Brain (organoid and tissue), 16 donors: ENCODE measurements at places on chromosomes 16 and 17.

DNA sequence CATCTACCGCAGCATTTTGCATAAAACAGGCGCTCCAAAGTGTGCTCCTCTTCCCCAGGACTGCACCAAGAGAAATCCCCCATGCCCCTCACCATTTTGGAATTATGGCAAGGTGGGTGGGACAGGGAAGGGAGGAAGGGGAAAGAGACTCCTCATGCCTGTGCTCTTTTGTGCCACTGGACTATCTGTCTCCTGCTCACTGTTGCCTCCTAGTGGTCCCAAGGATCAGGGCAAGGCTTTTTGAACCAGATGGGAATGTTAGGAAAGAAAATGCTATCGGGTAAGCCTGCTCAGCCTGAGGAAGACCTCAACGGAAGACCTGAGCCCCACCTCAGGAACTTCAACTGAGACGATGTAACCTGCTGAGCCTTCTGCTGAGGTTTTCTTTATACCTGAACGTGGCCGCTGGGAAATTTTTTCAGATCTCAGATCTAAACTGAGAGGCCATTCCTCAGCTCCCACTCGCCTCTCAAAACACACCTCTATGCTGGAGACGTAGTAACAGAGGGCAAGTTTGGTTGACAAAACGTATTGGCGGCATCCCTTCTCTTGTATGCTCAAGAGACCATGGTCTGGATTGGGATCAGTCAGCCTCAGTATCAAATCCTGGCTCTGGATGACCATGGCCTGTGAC, 58.3 kb downstream of the SPACA3 start:
- no peak for DNase-seq

- DNase-seq, result no peak
These were observed 31.9 kb downstream of the USP22 start for GRCh38 chr17:21010705-21011596.

GRCh38 chr17:5210614-5211252, 19.1 kb upstream of the ZNF594 start:
- DNase-seq, result no peak

- DNase-seq, result no peak
These were observed 121.8 kb upstream of the NOG start for GRCh38 chr17:56471696-56472095.

- no peak for DNase-seq
These were observed 8.1 kb upstream of the NUDT16L1 start for GRCh38 chr16:4685292-4685691.

DNA sequence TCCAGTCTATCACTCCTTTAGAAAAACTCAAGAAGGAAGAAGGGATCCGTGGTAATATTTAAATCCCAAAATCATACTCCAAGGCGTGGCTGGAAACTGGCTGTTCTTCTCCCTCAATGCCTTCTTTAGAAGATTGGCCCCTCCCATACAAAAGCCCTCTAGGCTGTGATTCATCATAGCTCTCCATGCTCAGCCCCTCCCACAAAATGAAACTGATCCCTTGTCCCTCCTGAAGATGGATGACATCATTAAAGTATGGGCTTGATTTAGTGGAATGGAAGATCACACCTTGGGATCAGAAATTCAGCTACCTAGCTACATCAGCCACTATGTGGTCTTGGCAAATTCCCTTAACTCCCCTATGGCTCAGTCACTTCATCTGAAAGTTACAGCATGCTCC, 4.1 kb downstream of the GRIN2A start:
- DNase-seq, result no peak

DNA sequence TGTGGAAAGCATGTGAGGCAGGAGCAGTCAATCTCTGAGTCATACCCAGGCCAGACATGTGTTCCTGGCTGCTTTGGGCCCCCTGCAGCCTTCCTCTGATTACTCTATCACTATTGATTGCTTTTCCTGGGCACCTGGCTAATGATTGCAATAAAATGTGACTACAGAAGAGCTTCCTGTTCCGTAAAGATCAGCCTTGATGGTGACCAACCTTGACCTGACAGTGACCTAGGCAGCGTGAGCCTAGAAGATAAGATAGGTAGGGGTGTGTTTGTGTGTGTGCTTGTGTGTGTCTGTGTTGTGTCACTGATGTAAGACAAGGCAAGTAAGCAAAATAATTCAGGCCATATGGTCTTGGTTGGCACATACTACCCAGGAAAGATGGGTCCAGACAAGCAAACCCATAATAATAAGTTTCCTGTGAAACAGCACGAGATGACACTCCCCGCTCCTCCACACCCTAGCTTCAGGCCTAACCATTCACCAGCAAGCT, 367.7 kb upstream of the CDH11 start:
- peak; percentile 74 for DNase-seq

GRCh38 chr16:19909750-19910322, 25.2 kb upstream of the GPRC5B start:
- DNase-seq, result no peak

DNA sequence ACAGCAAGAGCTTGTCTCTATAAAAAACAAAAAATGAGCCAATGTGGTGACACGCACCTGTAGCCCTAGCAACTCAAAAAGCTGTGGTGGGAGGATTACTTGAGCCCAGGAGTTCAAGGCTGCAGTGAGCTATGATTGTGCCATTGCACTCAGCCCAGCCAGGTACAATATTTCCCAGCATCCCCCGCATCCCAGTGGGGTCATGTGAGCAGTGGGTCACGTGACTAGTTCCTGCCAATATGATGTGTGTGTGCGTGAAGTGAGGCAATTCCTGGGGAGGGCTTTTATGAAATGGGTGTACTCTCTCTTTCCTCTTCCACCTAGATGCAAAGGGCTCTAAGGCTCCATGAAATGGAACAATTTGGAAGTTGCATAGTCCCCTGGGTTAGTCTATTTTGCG, 81.3 kb downstream of the GSG1L start:
- DNase-seq, result no peak

GRCh38 chr17:4334776-4335584, 31.5 kb downstream of the UBE2G1 start:
- DNase-seq, result no peak

- DNase-seq, result no peak
These were observed 600 bp upstream of the BLTP2 start for GRCh38 chr17:28645576-28645939.

GRCh38 chr16:67873435-67874370, 851 bp downstream of the EDC4 start:
- DNase-seq, result no peak

DNA sequence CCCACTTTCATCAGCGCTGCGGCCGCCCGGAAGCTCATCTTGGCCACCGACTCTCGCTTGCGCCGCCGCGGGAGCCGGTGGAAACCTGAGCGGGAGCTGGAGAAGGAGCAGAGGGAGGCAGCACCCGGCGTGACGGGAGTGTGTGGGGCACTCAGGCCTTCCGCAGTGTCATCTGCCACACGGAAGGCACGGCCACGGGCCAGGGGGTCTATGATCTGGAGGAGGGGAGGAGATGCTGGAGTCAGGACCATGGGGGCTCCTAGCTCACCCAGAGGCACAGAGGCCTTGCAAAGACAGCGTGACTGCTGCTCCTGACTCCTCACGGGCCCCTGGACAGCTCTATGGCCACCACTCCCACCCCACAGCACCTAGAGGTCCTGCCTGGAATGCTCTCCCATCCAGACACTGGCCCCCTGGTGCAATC, 9.4 kb downstream of the SNRNP25 start:
- no peak for DNase-seq

GRCh38 chr17:2054512-2055291, at the start of gene HIC1:
TSS of gene HIC1 (plus strand) at chr17:2055103. CDS start at chr17:2056691, 1,588 bp downstream.
- peak; percentile 85 for DNase-seq

DNA sequence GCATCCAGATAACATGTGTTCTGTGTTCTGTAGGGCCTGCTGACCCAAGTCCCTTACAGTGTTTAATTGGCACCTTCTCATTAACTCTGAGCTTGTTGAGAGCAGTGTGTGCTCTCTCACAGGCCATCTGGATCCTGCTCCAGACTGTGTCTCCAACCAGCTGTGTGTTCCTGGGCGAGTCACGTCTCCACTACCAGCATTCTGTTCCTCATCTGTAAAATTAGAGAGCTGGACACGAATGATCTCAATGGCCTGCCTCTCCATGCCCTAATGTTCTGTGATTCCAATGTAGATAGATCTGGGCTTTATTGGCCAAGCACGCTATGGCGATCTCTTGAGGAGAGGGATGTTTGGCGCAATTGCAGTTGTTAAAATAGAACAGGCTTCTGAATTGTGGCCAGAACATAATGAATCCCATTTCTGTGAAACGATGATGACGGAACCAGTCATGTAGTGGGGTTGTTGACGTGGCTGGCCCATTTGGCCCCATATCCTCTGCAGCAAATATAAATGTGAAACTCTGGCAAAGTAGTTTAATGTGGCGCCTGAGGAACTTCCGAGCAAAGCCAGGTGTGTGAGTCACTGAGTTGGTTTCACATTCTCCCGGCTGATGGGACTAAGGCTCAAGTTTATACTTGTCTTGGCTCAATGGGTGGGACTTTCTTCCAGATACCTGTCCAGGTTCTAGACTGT, 22.2 kb downstream of the TBX4 start:
- DNase-seq, result no peak
